ENCODE measurements at places on chromosomes 7 and 10.

DNA sequence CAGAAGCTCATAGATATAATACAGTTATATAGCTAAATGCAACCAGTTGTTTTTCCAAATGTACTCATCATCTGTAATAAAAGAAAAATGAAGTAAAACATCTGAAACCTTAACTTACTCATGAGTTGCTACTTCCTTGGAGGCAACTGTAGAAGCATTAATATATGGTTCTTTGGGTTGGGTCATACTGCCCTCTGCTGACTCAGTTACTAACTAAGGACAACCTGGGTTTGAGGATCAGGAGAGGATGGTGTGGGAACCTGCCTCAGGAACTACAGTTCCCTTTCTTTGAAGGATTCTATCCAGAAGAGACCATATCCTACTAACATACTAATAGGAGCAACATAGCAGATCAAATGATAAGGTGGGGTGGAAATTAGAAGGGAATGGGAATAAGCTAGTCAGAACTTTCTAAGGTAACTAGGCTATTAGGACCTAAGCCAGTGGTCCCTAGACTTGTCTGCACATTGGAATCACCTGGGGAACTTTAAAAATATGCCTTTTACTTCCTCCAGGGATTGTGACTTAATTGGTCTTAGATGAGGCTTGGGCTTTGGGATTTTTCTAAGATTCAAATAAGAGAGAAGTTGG is 20.7 kb downstream of the COX15 start:
- DNase-seq = no peak

DNA sequence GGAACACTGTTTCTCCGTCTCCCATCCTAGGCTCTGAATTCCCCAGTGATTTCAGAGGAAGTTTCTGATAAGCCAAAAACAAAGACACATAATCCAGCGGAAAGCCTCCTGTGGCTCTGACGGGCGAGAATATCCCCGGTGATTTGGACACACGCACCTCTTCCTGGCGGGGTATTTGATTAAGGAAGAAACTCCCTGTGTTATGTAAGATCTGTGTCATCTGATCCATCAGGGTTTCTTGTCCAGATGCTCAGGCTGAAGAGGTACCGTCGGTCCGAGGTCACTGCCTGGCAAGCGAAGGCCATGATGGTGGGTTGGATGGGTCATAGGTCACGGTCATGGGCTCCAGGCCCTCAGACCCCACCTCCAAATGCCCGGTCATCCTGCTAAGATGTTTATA is 39.6 kb upstream of the DNAJB6 start:
- DNase-seq = no peak

DNA sequence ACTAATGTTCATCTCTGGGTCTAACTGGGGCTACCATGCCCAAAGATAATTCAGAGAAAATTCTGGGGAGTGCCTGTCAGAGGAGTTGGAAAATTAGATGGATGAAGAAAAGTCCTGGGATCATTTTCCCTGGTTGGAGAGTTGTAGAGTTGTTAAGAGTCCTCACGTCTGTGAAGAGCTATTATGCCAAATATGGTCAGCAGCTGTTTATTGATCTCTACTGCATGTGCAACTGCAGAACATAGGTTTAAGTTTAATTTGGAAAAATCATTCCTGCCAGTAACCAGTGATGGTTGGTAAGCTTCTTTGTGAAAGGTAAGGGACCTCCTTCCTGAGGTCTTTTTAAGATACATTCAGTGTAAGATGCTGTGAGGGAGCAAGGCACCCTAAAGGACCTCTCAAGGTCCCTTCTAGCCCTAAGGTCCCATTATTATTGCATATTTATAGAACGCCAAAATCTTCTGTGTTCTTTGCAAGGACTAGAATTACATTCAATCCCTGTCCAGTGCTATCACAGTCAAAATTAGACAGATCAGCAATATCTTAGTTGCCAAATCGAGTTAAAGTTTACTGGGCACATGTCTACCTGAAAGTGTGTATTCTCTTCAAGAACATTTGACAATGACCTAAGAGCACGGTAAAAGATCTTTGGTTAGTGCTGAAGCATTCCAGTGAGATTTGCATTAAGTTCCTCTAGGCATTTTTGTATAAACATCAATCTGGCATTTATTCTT is 62.7 kb downstream of the VTI1A start:
- no peak for DNase-seq

DNA sequence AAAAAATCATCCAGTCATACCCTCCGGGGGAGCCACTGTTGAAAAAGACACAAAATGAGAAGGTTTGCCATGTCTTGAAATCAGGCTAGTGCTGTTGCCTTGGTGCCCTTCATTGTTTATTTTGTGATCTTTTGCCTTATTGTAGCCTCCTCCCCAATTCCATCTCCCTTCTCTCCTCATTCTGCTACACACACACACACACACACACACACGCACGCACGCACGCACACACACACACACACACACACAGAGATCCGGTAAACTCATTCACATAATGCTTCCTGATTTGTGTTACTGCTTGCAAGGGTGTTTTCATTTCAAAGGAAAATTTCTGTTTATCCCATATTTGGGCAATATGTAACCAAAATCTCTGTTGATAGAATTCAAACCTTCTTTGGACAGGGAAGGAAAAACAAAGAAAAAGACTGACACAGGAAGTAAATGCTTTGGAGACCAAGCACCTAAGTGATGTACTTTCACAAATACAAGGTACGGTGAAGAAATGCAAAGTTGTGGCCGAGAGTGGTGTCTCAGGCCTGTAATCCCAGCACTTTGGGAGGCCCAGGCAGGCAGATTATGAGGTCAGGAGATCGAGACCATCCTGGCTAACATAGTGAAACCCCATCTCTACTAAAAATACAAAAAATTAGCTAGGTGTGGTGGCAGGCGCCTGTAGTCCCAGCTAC is 141.1 kb upstream of the CDK13 start:
- DNase-seq = no peak

- DNase-seq = no peak
These were observed 9.2 kb upstream of the ZNF22 start for GRCh38 chr10:44991571-44991970.

DNA sequence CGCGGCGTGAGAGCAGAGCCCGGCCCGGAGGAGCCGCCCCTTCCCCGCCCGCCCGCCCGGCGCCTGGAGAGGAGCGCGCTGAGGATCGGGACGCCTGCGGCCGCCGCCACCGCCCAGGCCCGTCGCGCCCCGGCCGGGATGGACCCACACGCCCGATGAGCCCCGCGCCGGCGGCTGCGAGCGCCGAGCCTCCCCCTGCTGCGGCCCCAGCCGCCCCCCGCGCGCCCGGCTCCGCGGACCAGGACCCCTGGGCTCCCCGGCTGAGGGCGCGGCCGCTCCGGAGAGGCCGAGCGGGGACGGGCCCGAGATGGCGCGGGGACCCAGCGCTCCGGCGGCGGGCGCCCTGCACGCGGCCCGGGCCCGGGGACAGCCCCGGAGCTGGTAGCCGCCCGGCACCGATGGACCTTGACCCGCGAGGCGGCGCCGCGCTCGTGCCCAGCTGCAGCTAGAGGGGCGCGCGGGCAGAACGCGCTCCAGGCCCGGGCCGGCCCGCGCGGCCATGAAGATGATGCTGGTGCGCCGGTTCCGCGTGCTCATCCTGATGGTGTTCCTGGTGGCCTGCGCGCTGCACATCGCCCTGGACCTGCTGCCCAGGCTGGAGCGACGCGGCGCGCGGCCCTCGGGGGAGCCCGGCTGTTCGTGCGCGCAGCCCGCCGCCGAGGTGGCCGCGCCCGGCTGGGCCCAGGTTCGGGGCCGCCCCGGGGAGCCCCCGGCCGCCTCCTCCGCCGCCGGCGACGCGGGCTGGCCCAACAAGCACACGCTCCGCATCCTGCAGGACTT is 520 bp downstream of the FAM20C start:
- no peak for DNase-seq
